ENCODE measurements at places on chromosomes 2 and 18. TPM values are rescaled to one million over a fixed set of nuclear protein-coding genes. Genes with fewer than 3 reads are reported as not detected.
A peak's percentile ranks its signal among the peaks of the same experiment; 100 is the strongest.

GRCh38 chr2:221503965-221504364 lies 68.1 kb downstream of the EPHA4 start:
- DNase-seq: no peak

The GRHL1 gene
- 1.9 TPM for total RNA-seq

The RAMP1 gene
- total RNA-seq: not detected

DNA sequence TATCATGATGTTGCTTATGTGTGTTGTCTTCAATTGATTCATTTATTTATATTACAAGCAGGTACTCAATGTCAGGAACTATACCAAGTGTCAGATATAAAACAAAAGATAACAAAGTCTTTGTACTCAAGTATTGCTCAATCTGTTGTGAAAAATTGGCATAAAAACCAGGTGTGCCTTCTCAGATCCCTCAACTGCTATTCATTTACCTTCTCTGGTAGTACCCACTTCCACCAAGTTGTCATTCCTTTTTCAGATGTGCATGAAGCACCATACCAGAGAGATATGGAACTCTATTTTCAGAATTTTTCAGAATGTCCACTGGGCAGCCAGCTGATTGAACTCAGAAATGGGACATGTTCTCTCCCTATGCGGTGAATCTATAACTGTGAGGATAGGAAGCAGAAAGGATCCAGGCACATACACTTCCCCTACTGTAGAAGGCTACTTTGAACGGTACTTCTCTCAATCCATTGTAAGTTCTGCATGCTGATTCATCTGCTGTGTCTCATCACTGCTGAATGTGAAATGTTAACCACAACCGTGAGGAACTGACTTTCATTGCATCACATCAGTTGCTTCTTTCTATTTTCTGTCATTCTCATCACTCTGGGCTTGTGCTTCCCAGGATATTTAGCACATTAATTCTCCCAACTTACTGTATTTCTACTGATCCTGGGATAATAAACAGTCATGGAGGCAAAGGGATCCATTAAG lies 1621.3 kb downstream of the SUCLG1 start:
- DNase-seq: no peak

The ZFAND2B gene
- 16.2 TPM for total RNA-seq

DNA sequence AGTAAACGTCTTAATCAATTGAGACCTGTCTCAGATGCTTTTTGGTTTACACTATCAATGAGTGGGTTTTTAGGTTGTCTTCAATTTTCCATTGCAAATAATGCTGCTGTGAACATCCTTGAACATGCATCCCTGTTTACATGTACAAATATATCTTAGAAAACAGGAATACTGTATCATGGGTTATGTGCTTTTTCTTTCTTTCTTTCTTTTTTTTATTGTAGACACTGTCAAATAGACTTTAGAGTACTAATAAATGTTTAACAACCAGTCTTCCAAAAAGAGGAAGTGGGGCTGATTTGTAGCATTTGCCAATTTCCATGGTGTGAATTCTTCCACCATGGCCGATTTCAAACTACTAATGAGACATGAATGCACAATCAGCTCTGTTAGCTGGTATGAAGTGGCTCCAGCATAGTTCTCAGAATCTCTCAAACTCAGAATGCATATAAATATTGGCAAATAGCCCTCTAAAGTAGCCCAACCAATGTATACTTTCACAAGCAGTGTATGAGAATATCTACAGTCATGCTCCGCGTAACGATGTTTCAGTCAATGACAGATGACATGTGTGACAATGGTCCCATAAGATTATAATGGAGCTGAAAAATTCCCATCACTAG lies 50.3 kb upstream of the B3GNT2 start:
- DNase-seq: no peak

DNA sequence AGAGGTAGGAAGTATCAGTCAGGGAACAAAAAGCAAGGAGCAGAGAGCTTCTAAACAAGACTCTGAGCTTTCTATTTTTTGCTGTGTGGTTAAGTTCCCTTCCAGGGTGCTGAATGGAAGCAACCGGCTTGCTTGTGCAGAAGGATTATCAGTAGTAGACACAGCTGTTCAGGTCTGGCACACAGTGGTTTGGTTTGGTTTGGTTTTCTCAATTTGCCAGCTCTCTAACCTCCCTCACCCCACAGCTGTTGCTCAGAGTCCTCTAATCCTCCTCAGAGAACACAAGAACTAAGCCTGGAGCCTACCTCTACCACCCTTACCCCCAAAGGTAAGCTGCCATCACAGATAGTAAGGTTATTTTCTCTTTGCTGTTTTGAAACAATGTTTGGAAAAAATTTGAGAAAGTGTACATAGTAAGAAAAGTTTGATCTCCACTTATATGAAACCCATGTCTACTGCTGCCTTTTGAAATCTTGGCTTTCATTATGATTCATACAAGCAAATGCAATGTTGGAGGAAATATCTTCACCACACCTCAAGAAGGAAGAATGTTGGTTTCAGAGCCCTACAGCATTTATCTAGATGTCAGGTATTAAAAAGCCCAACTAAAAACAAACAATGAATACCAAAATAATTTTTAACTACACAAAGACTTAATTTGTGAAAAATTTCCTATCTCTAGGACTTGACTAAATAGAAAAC lies 255.3 kb downstream of the NR4A2 start:
- no peak for DNase-seq

DNA sequence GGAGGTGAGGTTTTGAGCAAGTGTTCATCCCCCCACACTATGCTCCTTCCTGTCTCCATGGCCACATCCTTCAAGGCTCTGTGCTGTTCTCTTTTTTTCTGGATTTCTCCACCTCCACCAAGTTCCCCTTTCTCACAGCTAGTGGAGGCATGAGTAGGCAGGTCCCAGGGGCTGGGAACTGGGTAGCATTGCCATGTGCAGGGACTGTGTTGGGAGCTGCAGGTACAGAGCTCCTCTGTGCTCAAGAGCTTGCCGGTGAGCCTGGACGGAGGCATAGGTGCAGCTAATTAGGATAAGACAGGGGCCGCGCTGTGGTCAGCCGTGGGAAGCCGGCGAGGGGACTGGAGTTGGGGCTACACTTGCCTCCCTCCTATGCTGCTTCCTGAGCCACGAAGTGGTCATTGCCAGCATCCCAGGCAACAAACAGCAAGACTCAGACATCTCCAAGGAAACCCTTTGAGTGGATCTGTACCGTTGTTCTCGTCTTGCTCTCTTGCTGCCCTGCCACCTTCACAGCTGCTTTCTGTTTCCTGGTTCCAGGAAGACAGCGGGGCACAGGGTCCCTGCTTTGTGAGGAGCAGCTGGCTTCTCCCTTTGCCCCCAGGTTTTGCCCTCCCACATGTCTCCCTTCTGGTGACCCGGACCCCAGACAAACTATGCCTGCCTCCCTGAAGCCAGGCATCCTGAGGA lies 36.9 kb downstream of the ATOH8 start:
- no peak for DNase-seq

GRCh38 chr2:3121601-3122000 lies 256.0 kb downstream of the EIPR1 start:
- peak; percentile 13 for DNase-seq

GRCh38 chr18:8507361-8507760 lies 101.9 kb upstream of the RAB12 start:
- peak; percentile 51 for DNase-seq

- peak; percentile 83 for DNase-seq
Measured at GRCh38 chr2:68319398-68320117, at the start of gene CNRIP1. Gene CNRIP1, minus strand, starts transcription at chr2:68319949. Its CDS starts 549 bp downstream, at chr2:68319400.

DNA sequence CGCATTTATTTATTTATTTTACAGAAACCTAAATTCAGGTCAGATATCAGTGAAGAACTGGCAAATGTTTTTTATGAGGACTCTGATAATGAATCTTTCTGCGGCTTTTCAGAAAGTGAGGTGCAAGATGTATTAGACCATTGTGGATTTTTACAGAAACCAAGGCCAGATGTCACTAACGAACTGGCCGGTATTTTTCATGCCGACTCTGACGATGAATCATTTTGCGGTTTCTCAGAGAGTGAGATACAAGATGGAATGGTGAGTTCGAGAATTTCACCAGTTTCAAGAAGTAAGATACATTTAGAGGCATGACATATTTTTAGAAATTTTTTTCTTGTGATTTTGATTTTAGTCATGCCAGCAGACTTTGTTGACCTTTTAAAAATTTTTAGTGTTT lies 4.6 kb downstream of the CDCA7 start:
- DNase-seq: no peak

The PUS10 gene
- 6.7 TPM for total RNA-seq

The HOXD12 gene
- total RNA-seq: 0.42 TPM

DNA sequence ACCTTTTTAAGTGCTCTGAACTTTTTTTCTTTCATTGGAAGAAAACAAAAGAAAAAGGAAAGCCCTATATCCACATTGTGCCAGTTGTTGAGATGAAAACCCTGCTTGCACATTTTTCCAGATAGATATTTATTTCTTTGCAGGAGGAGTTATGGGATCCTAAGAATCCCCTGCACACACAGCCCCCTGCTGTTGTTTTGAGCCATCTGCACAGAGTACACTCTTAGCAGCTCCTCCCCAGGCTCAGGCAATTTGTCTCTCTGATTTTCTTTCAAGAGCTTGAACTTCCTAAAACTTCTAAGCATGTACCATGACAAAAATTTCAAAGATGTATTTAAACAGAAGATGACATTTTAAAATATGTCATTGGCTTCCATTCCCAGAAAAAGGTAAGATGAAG lies 436.9 kb downstream of the METTL4 start:
- no peak for DNase-seq

GRCh38 chr2:148459377-148459778 lies 185.2 kb upstream of the EPC2 start:
- DNase-seq: no peak

The CLEC4F gene
- total RNA-seq: not detected

- no peak for DNase-seq
Measured at GRCh38 chr2:2919026-2919425, 458.6 kb downstream of the EIPR1 start.

The CPO gene
- not detected for total RNA-seq

DNA sequence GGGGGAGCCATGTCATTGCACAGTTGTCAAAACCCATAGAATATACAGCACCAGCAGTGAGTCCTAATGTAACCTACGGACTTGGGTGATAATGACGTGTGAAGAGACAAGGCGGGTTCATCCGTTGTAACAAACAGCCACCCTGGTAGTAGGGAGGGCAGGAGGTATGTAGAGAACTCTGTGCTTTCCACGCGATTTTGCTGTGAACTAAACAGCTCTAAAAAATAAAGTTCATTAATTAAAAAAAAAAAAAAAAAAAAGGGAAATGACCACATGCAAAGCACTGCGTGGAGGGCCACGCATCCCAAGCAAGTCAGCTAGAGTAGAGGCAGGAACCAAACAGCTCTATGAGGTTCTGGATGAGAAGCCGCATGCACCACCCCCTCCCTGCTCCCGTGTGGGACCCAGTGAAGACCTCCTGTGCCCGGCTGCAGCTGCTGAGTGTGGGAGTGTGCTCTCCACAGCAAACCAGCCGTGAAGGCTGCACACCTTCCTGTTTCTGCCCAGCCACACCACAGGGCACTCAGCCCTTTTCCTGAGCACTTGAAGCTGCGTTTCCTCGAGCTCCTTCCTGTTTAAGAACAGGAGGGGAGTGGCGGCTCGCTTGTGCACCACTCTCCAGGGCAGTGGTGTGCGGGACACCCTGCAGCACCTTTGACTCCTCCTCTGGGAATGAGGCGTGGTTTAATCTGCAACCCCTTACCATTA lies 65.6 kb downstream of the ODC1 start:
- DNase-seq: no peak

DNA sequence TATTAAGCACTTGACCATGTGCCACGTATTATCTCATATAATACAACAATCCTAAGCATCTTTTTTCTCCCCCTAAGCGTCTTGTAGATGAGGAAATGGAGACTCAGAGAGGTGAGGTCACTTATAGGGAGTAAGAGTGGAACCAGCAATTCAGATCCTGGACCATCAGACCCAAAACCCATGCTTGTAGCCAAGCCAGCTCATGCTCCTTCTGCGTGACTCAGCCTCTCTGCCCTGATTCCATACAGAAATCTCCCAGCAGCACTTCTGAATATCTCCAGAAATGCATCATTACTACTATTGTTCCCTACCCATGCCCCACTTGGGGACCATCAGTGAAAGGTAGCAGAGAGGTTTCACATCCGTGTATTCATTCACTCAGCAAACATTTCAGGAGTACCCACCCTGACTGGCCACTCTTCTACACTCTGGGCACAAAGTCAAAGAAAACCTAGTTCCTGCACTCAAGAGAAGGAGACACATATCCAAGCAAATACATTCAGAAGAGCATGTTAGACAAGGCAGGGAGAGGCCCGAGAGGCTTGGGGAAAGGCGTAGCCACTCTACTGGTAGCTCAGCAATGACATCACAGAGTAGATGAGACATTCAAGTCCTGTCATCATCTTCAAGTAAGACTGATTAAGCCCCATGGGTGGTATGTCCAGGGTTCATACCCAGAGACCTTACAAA lies 141.9 kb downstream of the MTCL1 start:
- DNase-seq: no peak

GRCh38 chr18:8705961-8706790 lies 820 bp downstream of the MTCL1 start:
- DNase-seq: no peak

The DNAJC5G gene
- total RNA-seq: not detected

GRCh38 chr2:24893934-24894333 lies 26.1 kb downstream of the ADCY3 start:
- no peak for DNase-seq

Data from SK-MEL-5 (cell line).